Hypothalamus (tissue), 51 donors: ENCODE measurements at places on chromosomes 16 and 17.

DNA sequence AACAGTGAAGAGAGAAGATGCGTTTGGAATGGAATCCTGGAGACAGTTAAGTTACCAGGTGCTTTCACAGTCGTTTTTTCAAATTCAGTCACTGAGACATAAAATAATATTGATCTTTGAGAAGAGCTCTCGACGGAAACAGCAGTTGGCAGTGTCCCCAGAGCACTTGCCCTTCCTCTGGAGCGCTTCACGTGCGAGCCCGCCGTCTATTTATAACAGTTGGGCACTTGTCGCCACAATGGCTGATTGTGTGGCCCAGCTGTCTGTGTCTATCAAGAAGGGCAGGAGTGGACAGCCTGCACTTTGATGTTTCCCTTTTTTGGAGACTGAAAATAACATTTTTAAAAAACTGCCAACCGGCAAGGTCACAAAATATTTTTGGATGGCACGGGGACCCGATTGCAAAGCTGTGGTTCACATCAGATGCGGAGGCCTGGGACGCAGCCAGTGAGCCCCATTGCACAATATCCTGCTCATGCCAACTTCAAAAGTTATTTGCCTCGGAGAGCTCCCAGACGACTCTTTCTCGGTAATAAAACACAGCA is 62.9 kb downstream of the ADCY9 start:
- DNase-seq: peak; percentile 65

GRCh38 chr16:28040039-28040438 is 23.5 kb downstream of the GSG1L start:
- DNase-seq: no peak

GRCh38 chr16:53936052-53936451 is 232.1 kb downstream of the FTO start:
- no peak for DNase-seq

DNA sequence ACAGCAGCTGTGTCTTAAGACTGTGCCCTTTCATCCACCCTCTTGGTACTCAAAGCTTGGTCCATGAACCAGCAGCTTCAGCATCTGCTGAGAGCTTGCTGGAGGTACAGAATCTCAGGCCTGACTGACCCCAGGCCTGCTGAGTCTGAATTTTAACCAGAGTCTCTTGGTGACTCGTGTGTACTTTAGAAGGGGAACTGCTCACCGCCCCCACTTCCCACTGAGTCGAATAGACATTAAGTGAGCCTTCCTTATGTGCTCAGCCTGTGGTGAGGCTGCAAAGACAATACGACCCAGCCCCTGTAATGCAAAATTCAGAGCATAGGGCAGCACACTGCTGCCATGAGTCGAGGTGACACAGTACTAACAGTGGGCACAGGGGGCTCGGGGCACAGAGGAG is 662.8 kb downstream of the WWOX start:
- no peak for DNase-seq

- no peak for DNase-seq
These were observed 176.4 kb upstream of the ERCC4 start for GRCh38 chr16:13743571-13743970.

GRCh38 chr17:83103200-83103942 is 24.0 kb downstream of the METRNL start:
- DNase-seq: no peak

GRCh38 chr17:64152428-64153125 is 22.6 kb upstream of the ERN1 start:
- DNase-seq: no peak

DNA sequence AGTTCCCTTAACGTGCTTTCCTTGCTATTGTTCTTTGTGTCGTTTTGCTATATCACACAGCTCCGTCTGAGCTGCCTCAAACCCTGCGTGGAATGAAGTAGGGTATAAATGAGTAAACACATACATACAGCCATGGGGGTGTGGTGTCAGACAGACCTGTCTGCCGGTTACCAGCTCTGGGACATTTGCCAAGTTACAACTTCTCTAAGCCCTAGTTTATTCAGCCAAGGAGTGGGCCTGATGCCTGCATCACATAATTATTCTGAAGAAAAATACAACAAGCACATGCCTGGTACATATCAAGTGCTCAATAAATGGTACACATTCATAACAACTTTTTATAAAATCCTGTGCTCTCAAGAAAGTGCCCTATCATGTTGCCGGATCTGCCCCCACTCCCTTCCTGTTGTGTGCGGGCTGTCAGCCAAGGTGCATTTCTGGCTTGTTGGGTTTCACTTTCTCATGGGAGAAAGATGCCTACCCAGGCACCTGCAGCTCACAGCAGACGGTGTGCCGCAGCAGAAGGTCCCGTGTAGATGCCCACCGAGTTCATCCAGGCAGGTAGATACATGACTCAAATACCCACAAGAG is 30.5 kb downstream of the SMPD3 start:
- DNase-seq: no peak

DNA sequence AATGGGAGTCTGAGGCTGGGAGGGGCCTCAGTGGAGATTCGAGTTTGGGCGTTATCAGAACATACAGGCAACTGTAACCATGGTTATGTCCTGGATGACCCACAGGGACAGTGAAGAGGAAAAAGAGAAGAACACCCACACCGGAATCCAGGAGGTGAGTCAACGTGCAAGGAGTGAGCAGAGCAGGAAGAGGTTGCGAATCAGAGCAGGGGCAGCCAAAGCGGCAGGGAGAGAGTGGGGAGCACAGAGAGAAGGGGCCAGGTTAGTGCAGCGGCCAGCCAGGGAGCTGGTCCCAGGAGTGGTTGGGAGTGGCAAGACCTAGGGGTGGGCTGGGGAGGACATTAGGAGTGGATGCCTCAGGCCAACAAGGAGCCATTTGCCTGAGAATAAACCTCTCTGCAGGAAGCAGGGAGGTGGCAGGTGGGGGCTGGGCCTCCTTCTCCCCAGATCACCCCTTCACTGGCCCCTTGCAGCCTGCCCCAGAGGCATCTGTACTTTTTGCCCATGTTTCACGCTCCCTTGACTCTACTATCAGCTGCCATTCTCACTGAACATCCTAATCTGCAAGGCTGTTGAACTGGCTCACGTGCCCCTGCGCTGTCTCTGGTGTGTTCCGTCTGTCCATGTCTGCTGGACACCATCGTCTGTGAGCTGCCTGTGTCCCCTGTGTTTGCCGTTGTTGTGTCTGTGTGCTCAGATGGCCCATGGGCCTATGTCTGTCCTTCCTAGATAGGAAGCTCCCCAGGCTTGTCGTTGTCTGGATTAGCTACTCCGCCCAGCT is 5.1 kb downstream of the KRT13 start:
- DNase-seq: no peak

DNA sequence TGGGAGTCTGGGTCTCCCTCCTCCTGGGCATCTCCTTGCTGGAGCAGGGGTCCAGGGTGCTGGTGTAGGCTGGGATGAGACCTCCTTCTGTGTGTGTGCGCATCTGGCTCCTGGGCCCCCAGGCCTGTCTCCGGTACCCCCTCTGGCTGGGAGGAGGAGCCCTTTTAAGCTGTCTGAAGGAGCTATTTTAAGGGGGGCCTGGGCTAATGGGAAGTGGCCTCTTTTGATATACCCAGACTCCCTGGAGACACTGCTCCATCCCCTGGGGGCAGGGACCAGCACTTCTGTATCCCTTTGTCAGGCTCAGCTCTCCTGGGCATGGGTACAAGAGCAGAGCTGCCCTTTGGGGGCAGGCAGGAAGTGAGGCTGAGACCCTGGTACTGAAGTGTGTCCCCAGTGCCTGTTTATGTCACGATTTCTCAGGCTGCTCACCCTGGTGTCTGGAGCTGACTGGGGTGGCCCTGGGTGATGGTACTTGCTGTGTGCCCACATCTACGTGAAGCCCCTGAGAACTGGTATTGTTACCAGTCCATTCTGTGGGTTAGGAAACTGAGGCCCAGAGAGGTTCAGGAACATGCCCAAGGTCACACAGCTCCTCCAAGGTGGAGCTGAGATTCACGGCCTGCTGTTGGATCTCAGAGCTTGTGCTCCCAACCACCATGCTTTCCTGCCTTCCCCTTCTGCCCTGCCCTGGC is 6.5 kb downstream of the ADCY7 start:
- no peak for DNase-seq

GRCh38 chr16:51430716-51431369 is 279.8 kb upstream of the SALL1 start:
- no peak for DNase-seq

DNA sequence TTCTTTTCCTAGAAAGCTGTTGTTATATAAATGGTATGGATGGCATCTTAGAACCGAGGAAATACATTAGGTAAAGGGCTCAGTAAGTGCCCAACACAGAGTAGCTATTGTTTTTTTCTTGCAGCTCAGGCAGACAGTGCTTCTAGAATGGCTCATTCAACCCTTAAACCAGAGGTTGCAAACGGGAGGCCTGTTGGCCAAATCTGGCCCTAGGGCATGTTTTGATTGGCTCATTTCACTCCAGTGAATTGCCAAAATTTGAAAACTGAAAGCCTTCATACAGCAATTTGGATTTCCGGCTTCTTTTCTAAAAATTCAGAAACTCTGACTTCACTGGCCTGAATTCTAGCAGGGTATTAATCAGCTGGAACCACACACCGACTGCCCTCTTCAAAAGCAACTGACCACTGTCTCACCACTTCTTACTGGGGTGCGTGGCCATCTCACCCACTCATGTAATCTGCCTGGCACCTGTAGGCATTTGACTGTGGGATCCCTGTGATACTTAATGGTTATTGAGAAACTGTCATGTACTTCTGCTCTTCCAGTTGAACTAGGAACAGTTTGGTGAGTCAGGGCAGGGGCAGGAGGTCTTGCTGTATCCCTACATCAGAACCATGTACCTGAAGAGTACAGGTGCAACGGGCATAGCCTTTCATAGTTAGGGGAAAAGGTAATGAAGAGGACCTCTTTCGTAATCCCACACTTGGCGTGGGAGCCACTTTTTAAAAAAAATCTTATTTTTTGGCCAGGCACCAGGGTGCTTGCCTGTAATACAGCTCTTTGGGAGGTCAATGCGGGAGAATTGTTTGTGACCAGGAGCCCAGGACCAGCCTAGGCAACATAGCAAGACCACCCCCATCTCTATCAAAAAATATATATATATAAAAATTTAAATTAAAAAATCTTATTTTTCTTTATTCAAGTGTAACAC is 53.6 kb upstream of the SCNN1B start:
- no peak for DNase-seq

DNA sequence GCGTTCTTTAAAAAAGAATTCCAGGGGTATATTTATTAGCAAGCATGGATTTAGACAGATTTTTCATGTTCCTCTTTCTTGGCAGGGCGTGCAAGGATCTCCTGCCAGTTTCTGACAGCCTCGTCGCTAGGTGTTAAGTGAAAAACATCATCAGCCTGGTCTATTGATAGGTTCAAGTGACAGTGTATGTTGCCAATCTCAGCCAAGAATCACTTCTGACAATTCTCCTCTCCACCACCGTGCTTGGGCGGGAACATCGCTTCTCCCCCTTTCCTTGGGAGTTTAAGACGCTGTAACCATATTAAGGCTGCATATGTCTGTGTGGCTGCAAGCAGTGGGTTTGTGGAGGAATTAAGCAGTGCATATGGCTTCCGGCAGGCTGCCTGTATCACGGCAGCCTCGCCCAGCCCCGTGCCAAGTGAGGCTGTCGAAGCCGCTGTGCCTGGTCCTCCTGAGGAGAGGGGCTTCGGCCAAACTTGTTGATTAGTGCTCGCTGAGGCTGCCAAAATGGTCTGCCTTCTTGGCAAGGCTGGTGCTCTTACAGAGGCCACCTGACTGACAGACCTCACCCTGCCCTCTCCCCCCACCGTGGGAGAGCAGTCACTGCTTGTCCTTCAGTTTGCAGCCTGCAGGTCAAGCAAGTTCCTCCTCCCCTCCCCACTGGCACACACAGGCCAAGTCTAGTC is 132.2 kb upstream of the MPHOSPH6 start:
- DNase-seq: no peak

- DNase-seq: no peak
These were observed 85.1 kb downstream of the SLC39A11 start for GRCh38 chr17:73007407-73007806.

DNA sequence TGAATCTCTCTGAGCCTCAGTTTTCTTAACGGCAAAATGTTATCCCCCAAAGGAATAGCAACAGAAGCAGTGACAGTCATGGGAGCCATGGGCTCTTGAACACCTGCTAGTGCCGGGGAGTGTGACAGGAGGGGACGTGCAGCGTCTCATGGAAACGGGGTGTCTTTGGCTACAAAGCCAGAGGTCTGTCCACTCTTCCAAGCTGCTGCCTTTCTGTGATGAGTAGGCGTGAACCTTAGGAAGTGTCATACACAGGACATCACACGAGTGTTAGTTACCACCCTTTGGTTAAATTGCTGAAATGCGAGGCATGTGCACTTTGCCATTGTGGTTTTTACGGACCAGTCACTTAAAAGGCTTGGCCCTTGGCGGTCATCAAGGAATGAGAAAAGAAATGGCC is 93.4 kb downstream of the IRF8 start:
- DNase-seq: no peak

- DNase-seq: no peak
These were observed 13.0 kb downstream of the GPR142 start for GRCh38 chr17:74380086-74380958.

DNA sequence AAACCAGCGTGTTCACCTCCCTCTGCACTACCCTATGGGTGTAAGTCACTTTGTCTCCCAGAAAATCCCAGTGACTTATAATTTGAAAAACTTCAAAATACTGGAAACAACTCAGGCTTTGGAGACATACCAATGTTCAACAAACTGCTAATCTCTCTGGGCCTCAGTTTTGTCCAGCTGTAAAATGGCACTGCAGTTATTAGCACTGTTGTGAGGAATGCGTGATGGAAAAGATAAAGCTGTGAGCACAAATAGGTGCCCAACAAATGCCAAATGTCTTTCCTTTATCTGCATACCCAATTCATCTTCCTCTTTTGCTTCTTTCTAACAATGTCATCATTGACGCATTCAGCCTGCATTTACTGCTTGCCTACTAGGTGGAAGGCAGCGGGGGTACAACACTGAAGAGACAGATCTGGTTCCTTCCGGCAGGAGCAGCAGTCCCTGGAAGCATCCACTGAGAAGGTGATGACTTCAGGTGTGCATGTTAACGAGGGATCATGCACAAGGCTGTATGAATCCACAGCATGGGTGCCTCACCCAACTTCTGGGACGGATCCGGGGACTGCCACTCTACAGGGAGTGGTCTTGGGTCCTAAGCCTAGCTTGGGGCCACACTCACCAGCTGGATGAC is 63.4 kb downstream of the CYTH1 start:
- DNase-seq: no peak

DNA sequence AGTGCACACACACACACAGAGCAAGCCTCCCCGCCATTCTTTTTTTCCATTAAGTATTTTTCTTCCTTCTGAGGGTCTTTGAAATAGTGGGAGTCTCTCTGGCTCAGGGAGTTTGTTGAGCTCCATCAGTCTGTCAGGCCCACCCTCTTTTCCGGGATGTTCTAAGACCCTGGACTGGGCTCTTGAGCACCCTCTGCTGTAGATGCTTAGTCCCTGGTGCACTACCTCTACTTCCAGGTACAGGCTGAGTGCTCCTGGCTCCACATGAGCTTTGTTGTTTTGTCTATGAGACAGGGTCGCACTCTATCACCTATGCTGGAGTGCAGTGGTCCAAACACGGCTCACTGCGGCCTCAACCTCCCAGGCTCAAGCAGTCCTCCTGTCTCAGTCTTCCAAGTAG is 20.7 kb downstream of the LIMD2 start:
- no peak for DNase-seq

GRCh38 chr17:36544307-36545076 is at the start of gene GGNBP2:
Gene GGNBP2, plus strand, starts transcription at chr17:36544919. Its CDS starts 806 bp downstream, at chr17:36545725.
- DNase-seq: peak; percentile 82

- no peak for DNase-seq
These were observed 127.8 kb downstream of the SSH2 start for GRCh38 chr17:29802246-29802645.
